Epithelial cell of prostate (primary cell): ENCODE measurements at places on chromosomes 16 and 17.

GRCh38 chr16:71542377-71542776 is 16.2 kb downstream of the CHST4 start:
- DNase-seq, result no peak

GRCh38 chr17:46887717-46888116 is 35.2 kb upstream of the GOSR2 start:
- no peak for DNase-seq

DNA sequence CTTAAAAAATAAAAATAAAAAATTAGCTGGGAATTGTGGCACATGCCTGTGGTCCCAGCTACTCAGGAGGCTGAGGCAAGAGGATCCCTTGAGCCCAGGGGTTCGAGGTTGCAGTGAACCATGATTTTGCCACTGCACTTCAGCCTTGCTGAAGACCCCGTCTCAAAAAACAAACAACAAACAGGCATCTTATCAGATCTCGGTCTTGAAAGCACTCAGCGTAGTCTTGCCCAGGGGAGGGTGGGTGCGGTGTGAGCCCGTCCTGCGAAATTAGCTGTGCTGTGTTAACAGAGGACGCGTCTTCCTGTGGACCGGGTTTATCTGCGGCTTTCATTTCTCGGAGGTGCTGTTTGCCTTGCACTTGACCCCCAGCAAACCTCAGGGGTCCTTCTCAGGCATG is 5.4 kb downstream of the GAA start:
- no peak for DNase-seq

DNA sequence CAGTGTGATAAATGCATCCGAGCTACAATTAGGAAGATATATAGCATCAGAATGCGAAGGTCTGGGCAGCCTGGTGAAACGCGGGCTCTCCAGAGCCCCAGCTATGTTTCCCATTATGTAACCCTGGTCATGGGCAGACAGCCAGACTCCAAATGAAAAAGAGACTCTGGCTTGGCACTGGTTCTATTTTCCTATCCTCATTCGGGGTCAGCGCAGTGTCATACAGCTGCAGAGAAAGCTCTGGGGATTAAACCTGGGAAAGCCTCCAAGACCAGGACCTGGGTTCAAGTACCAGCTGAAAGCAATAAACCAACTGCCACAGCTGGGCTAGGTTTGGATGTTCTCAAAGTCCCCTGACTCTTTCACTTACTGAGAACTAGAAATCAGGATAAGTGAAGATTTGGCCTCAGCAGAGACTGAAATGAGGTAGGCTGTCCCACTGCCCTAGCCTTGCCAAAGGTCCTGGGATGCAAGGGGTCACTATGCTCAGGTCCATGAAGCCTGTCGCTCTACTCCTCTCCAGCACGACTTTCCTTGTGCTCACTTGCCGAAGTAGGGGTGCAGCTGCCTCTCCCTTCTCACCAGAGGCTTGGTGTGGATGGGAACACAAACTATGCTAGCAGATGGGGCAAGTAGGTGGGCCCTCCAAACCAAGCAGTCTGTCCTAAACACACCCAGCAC is 123.8 kb downstream of the SMG6 start:
- no peak for DNase-seq

DNA sequence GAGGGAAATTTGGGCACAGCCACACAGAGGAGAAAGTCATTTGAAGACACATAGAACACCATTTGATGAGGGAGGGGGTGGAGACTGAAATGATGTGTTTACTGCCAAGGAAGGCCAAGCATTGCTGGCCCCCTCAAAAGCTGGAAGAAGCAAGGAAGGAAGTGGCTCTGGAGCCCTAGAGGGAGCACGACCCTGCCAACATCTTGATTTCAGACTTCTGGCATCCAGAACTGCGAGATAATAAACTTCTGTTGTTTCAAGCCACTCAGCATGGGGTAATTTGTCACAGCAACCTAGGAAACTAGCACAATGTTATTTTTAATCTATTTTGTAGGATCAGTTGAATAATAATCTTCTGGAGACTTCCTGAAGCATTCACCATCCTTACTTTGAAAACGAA is 314.8 kb upstream of the GOT2 start:
- DNase-seq, result no peak

GRCh38 chr17:17613708-17614114 is 22.2 kb upstream of the PEMT start:
- DNase-seq, result no peak

DNA sequence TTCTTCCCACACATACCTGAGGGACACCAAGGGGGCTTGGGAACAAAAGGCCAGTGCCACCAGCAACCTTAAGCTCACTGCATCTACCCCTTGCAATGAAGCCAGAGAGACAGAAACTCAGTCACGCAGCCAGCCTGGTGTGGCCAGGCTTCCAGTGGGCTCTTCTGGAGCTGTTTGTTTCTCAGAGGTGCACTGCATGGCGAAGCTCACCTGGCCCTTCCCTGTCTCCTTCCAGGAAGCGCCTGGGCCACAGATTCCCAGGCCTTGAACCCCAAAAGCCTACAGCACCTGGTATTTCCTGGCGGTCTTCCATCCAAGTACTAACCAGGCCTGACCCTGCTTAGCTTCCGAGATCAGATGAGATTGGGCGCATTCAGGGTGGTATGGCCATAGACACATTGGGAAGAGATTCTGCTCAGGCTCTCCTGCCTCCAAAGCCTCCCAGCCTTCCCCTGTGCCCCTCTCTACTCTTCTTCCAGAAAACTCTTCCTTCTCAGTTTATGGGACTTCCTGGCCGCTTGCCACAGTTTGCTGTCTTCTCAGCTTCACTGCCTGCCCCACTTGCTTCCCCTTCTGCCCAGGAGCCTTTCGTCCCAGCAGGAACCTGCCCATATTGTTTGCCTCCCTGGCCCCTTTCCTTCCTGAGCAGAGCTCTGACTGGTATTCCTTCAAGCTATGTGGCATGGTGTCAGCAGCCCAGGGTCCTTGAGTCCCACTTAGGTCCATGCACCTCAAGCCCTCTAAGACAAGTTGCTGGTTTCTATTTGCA is 1.6 kb downstream of the CISD3 start:
- DNase-seq, result no peak

DNA sequence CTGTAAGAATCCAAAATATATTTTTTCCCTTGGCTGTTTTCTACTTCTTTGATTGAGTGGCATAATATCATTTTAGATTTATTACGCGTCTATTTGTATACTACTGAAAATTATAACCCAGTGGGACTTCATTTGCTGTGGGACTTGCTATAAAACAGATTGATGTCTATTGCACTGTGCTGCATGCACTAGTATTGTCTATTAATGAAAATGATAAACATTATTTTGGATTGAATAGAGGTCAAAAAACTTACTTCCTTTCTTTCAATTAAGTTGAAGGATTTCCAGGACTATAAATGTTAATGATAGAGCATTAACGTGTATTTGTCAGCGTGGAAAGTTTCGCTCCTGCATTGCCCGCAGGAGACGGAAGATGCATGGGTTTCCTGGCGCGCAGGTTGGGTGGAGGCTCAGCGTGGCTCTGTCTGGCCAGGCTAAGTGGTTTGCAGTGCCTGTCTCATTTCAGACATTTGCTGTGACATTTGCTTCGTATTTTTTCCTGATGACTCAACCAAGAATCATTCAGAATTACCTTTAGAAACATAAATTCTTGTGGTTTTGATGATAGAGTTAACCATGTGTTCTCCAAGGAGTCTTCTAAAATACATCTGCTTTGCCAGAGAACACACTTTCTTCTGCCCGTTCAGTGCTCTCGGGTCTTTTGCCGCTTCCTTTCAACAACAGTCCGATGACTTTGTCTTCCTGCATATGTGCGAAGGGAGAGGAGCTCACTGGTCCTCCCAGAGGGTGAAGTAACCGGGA is 216.7 kb downstream of the RPTOR start:
- no peak for DNase-seq
